ENCODE measurements at places on chromosomes 11 and 22.
A peak's percentile ranks its signal among the peaks of the same experiment; 100 is the strongest.

- H3K4me3 ChIP-seq: no peak overlapping the region
- no peaks in the 10 kb centered on the region for H3K36me3 ChIP-seq
- H3K27ac ChIP-seq: no peak overlapping the region
- no peak for DNase-seq
- no peaks in the 10 kb centered on the region for H3K27me3 ChIP-seq
Observed at GRCh38 chr11:117189191-117189940, 9.8 kb upstream of the TAGLN start.

GRCh38 chr11:43866520-43866919, 14.1 kb upstream of the ALKBH3 start:
- no peak overlapping the region for H3K27ac ChIP-seq
- DNase-seq: no peak
- no peaks in the 10 kb centered on the region for H3K36me3 ChIP-seq
- H3K4me3 ChIP-seq: no peak overlapping the region
- peaks cover 5% of the 10 kb centered on the region for H3K27me3 ChIP-seq
- no peaks in the 10 kb centered on the region for H3K4me1 ChIP-seq

DNA sequence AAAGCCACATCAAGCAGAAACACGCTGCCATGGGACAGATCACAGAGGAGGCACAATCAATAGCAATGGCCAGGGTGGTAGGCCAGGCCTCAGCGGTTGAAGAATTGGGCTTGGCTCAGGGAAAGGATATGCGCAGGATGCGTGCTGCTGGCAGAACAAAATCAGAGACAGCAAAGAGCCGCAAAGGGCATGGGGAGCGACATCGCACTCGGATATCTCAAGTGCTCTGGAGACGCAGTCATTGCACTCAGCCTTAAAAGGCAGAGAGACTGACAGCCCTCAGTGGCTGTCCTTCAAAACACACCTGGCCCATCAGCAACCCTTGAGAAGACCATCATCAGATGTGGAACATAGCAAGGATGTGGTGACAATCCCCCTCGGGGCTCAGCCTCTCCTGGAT, 50.5 kb downstream of the CSNK2A3 start:
- H3K4me1 ChIP-seq: no peaks in the 10 kb centered on the region
- H3K4me3 ChIP-seq: no peak overlapping the region
- DNase-seq: no peak
- no peak overlapping the region for H3K27ac ChIP-seq

GRCh38 chr11:65868076-65868667, 4.4 kb downstream of the EFEMP2 start:
- no peak overlapping the region for H3K27ac ChIP-seq
- no peaks in the 10 kb centered on the region for H3K4me1 ChIP-seq
- no peaks in the 10 kb centered on the region for H3K27me3 ChIP-seq
- H3K36me3 ChIP-seq: peaks cover 13% of the 10 kb centered on the region

DNA sequence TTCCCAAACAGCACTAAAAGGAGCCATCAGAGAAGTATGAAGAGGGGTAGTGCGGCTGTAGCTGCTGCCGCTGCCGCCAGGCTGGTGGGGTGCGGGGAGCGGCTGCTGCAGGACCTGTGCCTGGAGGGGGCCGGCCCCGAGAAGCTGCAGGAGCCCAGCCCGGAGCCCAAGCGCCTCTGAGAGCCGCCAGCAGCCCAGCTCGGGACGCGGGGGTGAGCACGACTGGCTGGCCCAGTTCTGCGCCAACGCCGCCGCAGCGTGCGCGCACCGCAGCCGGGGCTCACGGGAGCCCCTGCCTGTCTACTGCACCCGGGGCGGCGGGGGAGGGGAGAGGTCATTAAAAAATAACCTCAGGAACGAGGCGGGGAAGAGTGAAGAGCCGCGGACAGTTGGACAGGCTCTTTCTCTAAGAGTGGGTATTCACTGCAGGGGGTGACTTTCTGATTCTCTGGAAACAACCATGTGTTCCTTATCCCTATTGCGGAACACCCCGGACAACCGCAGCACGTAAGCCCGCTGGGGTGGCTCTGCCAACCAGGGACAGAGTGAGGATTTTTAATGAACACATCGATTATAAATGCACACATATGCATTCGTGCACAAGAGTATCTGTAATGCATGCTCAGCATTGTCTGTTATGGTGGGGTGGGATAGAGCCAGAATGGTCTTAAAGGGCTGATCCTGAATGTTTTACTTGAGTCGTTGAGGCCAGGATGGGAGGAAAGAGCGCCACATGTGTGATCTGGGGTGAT, 453 bp downstream of the GAS2 start:
- no peaks in the 10 kb centered on the region for H3K27me3 ChIP-seq
- H3K4me3 ChIP-seq: peak overlapping the region; percentile 34
- DNase-seq: peak; percentile 66
- H3K4me1 ChIP-seq: peaks cover 9% of the 10 kb centered on the region

GRCh38 chr11:8765294-8765693, 82.7 kb downstream of the RPL27A start:
- no peaks in the 10 kb centered on the region for H3K27me3 ChIP-seq
- H3K27ac ChIP-seq: peak overlapping the region; percentile 35
- DNase-seq: no peak
- peaks cover 20% of the 10 kb centered on the region for H3K4me1 ChIP-seq

- no peaks in the 10 kb centered on the region for H3K27me3 ChIP-seq
- no peaks in the 10 kb centered on the region for H3K4me1 ChIP-seq
- H3K27ac ChIP-seq: no peak overlapping the region
- H3K36me3 ChIP-seq: no peaks in the 10 kb centered on the region
Observed at GRCh38 chr11:19838994-19839768, 126.5 kb downstream of the NAV2 start.

DNA sequence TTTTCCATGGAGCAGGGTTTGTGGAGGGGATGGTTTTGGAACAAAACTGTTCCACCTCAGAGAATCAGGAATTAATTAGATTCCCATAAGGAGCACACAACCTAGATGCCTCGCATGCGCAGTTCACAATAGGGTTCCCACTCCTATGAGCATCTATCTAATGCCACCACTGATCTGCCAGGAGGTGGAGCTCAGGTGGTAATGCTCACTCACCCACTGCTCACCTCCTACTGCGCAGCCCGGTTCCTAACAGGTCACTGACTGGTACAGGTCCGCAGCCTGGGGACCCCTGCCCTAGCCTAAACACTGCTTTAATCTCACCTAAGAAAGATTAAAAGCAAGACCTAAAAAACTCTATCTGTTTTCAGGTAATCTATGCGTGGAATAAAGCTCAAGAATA, 553.0 kb downstream of the JRKL start:
- H3K4me3 ChIP-seq: no peak overlapping the region
- H3K36me3 ChIP-seq: no peaks in the 10 kb centered on the region
- no peaks in the 10 kb centered on the region for H3K4me1 ChIP-seq
- H3K27me3 ChIP-seq: no peaks in the 10 kb centered on the region
- DNase-seq: no peak
- no peak overlapping the region for H3K27ac ChIP-seq

- H3K27ac ChIP-seq: peak overlapping the region; percentile 93
- no peak overlapping the region for H3K4me3 ChIP-seq
- no peaks in the 10 kb centered on the region for H3K27me3 ChIP-seq
- no peaks in the 10 kb centered on the region for H3K36me3 ChIP-seq
Observed at GRCh38 chr11:2460540-2461252, 15.9 kb downstream of the KCNQ1 start.

DNA sequence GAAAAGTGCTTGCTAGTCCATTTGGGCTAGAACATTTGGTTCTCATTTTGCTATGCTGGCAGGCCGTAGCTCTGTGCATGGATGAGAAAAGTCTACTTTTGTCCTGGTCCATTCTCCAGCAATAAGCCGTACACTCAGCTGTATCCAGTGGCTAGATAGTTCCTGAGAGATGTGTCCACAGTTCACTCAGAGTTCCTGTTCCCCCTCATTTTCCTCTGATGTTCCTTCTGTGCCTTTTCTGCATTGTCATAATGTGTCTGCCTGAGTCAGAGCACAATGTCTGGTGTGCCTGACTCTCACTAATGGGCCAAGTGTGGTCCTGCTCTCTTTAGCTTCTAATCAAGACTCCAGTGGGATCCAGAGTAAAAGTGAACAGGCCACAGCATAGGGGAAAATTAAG, 215.7 kb upstream of the CTSC start:
- H3K36me3 ChIP-seq: no peaks in the 10 kb centered on the region
- no peak overlapping the region for H3K4me3 ChIP-seq
- H3K27ac ChIP-seq: no peak overlapping the region

DNA sequence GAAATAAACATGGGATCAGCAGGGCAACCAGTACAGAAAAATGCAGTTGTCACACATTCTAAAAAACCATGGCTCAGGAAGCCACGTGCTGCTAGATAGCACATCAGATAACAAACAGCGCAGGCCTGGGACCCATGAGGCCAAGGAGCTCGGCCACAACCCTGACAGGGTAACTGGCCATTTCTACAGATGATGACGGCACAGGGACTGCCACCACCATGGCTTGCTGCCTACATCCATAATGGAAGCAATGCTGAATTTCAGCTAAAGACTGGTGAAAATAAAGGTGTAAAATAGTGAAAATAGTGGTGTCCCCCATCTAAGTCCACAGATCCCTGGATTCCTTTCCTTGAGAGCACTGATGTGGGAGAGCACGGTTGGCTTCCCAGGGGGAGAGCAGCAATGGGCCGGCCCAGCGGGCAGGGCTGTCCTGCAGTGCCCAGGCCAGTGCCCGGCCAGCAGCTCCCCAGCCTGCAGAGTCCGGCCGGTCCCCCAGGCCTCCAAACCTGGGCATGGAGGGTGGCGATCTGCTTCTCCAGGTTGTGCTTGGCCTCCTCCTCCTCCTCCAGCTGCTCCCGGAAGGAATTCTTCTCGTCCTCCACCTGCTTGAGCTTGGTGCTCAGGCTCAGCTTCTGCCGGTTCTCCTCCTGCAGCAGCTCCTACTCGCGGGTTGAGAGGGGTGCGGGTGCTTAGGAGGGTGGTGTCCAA, 40.0 kb downstream of the APOL1 start:
- DNase-seq: no peak
- H3K36me3 ChIP-seq: peaks cover 90% of the 10 kb centered on the region
- no peak overlapping the region for H3K27ac ChIP-seq
- H3K4me3 ChIP-seq: no peak overlapping the region
- no peaks in the 10 kb centered on the region for H3K4me1 ChIP-seq
- H3K27me3 ChIP-seq: no peaks in the 10 kb centered on the region

All from pancreas (tissue), 10 donors.